ENCODE measurements at places on chromosomes 4 and X.

DNA sequence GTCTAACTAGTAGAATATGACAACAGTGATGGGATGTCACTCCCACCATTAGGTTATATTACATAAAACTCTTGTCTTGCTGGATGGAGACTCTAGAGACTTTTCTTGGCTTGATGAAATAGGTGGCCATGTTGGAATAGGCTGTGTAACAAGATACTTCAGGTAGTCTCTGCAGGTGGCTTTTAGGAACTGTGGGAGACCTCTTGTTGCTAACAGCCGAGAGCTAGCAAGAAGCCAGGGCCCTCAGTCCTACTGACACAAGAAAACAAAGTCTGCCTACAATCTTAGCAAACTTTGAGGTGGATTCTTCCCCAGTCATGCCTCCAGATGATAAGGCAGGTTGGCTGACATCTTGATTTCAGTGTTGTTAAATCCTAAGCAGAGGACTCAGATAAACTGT, 72.5 kb downstream of the GNL3L start:
- DNase-seq = no peak

DNA sequence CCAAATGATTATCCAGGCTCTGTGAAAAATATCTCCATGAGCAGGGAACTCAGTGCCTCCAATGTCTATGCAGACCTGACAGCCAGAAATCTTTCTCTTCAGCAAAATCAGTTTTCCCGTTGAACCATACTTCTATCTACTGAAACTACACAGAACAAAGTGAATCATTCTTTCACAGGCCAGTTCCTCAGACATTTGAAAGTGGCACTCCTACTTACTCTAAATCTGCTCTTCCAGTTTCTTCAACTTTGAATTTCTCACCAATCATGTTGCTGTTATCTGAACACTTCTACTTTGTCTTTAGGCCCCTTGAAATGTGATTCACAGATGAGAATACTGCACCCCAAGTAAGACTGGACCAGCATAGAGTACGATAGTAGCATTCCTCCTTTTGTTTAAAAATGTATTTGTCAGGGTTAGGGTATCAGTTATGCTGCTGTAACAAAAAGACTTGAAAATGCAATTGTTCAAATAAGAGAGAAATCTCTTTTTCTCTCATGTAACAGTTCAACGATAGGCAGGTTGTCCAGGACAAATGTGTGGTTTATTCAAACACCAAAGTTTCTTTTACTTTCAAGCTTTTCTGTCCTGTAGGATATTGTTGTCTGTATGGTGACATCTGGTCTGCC, 210.6 kb upstream of the KLF3 start:
- DNase-seq = no peak

DNA sequence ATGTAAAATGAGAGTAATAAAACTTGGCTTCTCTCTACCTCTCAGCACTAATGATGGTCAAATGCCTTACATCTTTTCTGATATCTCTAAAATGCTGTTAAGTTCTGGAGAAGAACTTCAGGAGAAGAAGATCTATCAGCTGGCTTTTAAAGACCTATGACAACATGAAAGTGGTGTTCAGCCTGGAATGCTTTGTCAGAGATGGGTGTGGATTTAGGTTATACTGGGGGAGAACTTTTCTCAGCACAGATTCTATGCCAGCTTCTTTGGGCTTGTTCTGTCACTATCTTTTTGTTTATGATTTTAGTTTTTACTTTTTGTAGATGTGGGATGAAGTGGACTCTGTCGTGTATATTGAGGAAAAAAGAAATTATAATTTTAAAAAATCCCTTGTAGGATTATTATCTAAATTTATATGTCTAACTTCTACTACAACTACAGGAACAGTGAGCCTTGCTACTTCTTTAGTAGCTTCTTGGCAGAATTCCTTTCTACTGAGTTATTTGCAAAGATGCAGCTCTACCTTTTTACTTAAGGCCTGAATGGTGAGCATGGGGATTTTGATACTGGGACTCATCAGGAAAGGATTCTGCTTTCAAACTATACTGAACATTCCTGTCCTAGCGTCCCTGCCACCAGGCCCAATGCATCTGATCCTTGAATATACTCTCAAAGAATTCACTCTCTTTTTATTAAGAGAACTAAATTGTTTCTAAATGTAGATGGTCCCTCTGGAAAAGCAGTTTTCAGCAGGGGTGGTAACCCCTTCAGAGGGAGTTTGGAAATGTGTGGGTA, 19.6 kb downstream of the CYP2U1 start:
- DNase-seq = no peak

- DNase-seq = no peak
Observed at GRCh38 chrX:120310861-120311726, at the start of gene TMEM255A. TMEM255A (minus strand) TSS chrX:120311461; CDS start chrX:120311309, 152 bp downstream.

DNA sequence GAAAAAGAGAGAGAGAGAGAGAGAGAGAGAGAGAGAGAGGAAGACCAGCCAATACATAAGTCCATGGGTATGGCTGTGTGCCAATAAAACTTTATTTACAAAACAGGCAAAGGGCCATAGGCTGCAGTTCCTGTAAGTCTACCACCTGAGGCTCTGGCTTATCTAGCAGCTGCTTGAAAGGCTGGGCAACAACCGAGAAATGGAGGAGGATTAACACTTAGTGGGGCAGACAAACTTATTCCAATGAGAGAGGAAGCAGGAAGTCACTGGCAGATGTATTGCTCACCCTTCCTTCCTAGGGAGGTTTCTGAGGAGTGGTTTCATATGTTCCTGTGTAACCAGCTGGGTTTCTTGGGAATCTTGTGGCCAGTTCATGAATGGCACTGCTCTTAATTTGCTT, 4.7 kb upstream of the GPR143 start:
- no peak for DNase-seq

DNA sequence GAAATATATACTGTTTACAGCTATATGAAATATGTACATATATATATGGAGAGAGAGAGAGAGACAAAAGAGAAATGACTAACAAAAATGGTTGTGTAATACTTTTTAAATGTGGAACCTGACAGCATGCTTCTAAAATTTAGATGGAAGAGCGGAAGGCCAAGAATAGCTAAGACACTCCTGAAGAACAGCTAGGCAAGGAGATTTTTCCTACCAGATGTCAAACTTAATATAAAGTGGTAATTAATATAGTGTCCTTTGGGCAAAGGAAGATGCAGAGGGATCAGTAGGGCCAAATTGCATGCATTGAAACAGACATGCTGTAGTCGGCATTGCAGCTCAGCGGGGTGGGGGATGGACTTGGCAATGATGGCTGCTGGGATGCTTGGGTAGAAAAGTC, 45.2 kb downstream of the ADD1 start:
- DNase-seq = no peak

DNA sequence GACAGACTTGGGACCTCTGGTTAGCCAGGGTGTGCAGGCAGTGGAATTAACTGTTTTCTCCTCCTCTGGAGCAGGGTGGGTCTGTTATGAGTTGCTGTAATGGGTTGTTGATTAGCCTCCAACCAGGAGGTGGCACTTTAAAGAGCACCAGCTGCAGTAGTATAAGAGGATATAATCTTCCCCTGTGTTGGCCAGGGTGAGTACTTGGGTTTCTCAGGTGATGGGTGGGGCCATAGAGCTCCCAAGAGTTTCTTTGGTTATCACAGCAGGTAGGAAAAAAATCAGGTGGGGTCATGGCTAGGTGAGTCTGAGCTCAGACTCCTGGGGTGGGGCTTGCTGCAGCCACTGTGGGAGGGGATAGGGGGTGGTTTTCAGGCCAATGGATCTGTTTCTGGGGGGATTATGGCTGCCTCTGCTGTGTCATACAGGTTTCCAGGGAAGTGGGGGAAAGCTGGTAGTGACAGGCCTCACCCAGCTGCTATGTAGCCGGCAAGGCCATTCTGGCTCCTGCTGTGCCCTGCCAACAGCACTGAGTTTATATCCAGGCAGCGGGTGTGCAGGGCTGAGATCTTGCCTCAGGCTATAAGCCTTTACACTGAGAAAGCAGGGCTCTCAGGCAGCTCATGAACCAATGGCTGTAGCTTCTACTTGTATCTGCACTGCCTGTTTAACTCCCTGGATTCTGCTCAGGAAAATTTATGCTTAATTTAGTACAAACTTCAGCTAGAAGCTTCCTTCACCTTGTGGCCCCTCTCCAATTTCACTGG, 70.1 kb downstream of the CCNG2 start:
- DNase-seq = no peak

DNA sequence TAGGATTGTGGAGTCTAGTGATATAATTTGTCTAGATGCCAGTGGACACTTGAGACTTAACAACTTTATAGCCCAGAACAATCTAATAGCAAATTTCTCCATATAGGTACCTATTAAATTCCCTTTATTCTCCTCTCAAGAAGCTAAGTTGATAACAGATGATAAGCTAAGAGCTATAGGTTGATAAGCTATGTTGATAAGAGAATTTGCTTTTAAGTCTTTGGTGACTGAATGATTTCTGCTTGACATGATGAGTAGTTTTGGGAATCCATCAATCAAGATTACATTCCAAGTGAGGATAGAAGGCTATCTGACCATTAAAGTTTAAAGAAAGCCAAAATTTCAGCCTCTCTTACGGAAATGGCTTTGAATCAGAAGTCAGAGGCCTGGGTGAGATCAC, 131.6 kb downstream of the EMCN start:
- no peak for DNase-seq

DNA sequence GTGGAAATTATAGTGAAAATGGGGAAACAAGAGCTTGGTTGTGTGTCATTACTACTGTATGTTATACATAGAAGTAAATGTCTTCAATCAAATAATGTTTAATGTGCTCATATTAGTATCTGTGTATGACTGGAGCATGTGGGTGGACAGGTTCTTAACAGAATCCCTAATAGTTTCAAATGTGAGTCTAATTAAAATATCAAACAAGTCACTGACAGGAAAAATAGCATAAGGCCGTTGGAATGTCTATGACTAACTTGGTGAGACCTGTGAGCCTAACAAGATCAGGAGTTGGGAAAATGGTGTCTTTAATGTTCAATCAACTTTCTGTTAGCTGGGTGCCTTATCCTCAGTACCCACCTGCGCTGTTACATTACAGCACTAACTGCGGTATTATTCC, 6.2 kb upstream of the CXCL3 start:
- no peak for DNase-seq

DNA sequence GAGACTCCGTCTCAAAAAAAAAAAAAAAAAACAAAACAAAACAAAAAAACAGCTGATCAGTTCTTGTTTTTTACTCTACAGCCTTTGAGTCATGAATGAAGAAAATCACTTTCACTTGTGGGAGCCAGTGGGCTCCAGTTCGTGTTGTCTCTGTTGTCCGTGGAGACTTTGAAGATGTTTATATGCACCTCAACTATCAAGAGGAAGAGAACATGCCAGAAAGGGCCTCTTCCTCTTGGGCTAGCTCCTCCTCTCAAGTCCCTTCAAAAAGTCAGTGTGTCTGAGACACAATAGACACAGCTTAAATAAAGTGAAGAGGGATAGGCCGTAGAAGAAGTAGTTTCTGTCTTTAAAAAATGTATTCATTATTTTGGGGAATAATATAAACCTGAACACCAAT, 182.7 kb downstream of the KDR start:
- no peak for DNase-seq

- no peak for DNase-seq
Observed at GRCh38 chr4:182923366-182923765, 6.2 kb upstream of the DCTD start.

DNA sequence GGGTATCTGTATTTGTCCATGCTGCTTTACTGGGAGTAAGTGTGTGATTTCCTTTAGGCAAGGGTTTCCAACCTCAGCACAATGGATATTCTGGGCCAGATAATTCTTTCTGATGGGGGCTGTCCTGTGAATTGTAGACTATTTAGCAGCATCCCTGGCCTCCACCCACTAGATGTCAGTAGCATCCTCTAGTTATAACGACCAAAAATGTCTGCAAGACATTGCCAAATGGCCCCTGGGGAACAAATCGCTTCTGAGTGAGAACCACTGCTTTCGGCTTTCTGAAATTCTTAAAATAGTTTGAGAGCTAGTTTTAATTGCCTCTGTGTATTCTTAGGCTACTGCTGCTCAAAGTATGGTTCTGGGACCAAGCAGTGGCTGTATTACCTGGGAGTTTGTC, 81.2 kb upstream of the GPM6B start:
- no peak for DNase-seq

DNA sequence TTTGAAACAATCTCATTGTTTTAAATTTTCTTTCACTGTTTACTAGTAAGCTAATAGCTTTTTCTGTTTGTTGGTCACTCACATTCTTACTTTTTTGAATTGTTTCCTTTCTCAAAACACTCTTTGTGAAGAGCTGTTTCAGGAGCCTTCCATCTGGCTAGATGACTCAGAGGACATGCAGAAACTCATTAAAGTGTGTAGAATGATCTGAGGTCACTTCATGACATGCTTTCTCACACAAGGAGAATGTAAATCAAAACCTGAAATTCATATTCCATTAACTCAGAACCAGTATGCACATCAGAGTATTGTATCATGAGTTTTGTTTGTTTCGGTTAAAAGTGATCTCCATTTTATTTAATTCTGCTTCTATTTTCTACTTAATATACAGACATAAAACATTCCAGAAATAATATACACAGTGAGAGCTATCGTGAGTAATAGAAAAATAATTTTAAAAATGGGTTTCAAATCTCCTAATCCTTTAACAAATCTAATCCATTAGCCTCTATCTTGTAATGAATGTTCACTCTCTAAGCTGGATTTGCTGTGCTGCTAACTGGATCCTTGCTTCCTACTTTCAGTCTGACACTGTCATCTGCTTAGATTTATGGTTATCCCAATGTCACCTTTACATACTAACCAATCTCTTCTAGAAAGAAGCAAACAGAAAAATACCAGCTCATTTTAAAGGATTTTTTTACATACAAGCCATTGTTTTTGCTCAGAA, 449.6 kb downstream of the FSTL5 start:
- no peak for DNase-seq

GRCh38 chrX:6849716-6850414, 297.6 kb upstream of the STS start:
- DNase-seq = no peak

DNA sequence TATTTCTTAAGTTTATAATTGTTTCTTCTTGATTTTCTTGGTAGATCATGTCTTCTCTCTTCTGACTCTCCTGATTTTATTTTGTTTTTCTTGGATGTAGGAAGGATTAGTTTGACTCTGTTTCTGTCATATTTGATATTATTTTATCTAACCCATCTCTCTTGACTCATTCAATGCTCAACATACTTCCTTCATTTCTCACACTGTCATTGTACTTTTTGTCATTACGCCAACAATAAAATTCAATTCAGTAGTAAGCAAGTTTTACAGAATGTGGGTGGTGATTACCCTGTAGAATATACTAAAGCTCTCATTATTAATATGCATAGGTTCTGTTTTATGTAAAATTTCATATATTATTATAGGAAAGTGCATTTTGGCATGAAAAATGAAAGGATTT, 1303.0 kb upstream of the AGA start:
- no peak for DNase-seq

GRCh38 chrX:115949900-115950822, 220.4 kb upstream of the AGTR2 start:
- DNase-seq = no peak

- DNase-seq = no peak
Observed at GRCh38 chr4:39442998-39443397, 15.7 kb downstream of the RPL9 start.

GRCh38 chrX:53580742-53581504, 105.6 kb downstream of the HUWE1 start:
- no peak for DNase-seq

- no peak for DNase-seq
Observed at GRCh38 chrX:33188286-33188685, 23.1 kb downstream of the DMD start.

GRCh38 chrX:118228041-118228440, 111.4 kb upstream of the KLHL13 start:
- no peak for DNase-seq

- no peak for DNase-seq
Observed at GRCh38 chr4:105140684-105141490, 5.8 kb upstream of the TET2 start.
